ENCODE measurements at places on chromosomes 2 and 18. TPM values are rescaled to one million over a fixed set of nuclear protein-coding genes. Genes with fewer than 3 reads are reported as not detected.

GRCh38 chr2:29744976-29745375 is 176.4 kb downstream of the ALK start:
- no peaks in the 10 kb centered on the region for H3K4me1 ChIP-seq
- H3K36me3 ChIP-seq, result no peaks in the 10 kb centered on the region
- no peak overlapping the region for H3K27ac ChIP-seq
- no peaks in the 10 kb centered on the region for H3K27me3 ChIP-seq
- no peak overlapping the region for H3K4me3 ChIP-seq
- no peak for DNase-seq

DNA sequence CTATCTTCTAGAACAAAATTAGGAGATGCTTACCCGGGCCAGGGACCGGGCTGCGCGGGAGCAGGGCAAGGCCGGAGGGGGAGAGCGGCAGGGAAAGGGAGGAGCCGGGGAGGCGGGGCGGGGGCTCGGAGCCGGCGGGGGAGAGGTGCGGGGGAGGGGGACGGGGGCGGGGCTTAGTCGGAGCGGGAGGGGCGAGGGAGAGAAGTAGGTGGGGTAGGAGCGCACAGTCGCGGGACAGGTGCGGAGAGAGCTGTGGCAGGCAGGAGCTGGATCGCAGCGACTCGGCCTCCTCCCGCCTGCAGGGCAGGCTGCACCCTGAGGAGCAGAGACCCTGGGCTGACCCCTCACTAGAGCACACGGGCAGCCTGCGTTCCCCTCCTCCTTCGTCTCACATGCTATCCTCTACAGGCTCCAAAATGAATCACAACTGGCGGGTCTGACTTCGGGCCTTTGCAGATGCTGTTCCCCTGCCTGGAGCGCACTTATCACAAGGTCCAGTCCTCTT is 290.3 kb downstream of the CELF4 start:
- no peaks in the 10 kb centered on the region for H3K36me3 ChIP-seq
- DNase-seq, result no peak
- no peak overlapping the region for H3K4me3 ChIP-seq
- no peak overlapping the region for H3K27ac ChIP-seq
- no peaks in the 10 kb centered on the region for H3K4me1 ChIP-seq

GRCh38 chr2:46334389-46335271 is 37.4 kb downstream of the EPAS1 start:
- H3K4me1 ChIP-seq, result peaks cover 7% of the 10 kb centered on the region
- no peaks in the 10 kb centered on the region for H3K36me3 ChIP-seq
- H3K4me3 ChIP-seq, result no peak overlapping the region
- H3K27me3 ChIP-seq, result no peaks in the 10 kb centered on the region
- peak; percentile 14 for DNase-seq
- no peak overlapping the region for H3K27ac ChIP-seq

DNA sequence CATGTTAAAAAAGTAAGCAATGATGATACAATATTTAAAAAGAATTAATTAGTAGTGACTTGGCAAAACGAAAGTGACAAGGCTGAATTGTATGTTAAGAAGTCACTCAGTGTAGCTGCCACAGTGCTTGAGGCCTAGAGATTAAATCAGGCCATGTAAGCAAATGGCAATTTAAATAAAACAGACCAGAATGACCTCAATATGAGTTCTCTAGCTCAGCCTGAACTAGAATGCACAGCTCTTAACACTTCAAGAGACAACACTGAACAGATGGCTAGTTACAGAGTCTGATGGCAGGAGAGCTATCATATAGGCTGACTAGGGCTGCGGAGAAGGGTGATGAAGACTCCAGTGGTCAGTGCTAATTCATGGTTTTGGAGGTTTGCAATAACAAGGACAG is 117.9 kb upstream of the ZBTB14 start:
- H3K27me3 ChIP-seq, result no peaks in the 10 kb centered on the region
- no peak for DNase-seq
- H3K4me3 ChIP-seq, result no peak overlapping the region
- no peak overlapping the region for H3K27ac ChIP-seq

GRCh38 chr2:239109041-239109927 is 261.4 kb downstream of the TWIST2 start:
- DNase-seq, result no peak
- no peak overlapping the region for H3K4me3 ChIP-seq
- no peaks in the 10 kb centered on the region for H3K36me3 ChIP-seq

DNA sequence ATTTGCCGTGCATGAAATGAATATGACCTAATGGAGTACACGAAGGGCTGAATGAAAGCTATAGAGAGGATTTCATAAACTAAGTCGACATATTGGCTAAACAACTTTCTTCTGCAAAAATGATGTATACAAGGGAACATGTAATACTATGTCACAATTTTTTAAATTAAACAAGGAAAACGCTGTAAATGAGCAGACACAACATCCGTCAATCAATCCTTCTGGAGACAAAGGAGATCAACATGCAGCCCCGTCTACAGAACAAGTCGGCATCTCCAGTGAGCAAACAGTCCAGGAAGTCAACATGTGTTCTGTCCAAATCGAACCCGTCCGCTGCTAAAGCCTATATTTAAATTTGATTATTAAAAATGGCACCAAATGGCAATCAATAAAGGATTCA is 180.8 kb downstream of the TCF4 start:
- no peaks in the 10 kb centered on the region for H3K36me3 ChIP-seq
- no peak overlapping the region for H3K27ac ChIP-seq
- no peak for DNase-seq
- H3K27me3 ChIP-seq, result no peaks in the 10 kb centered on the region
- no peak overlapping the region for H3K4me3 ChIP-seq

GRCh38 chr2:32652555-32653209 is 24.8 kb downstream of the TTC27 start:
- H3K4me3 ChIP-seq, result no peak overlapping the region
- H3K36me3 ChIP-seq, result peaks cover 6% of the 10 kb centered on the region
- H3K27me3 ChIP-seq, result no peaks in the 10 kb centered on the region
- no peak overlapping the region for H3K27ac ChIP-seq

- H3K4me1 ChIP-seq, result no peaks in the 10 kb centered on the region
- H3K27me3 ChIP-seq, result no peaks in the 10 kb centered on the region
- no peaks in the 10 kb centered on the region for H3K36me3 ChIP-seq
- no peak overlapping the region for H3K4me3 ChIP-seq
These were observed 417.7 kb upstream of the GYPC start for GRCh38 chr2:126238251-126238650.

DNA sequence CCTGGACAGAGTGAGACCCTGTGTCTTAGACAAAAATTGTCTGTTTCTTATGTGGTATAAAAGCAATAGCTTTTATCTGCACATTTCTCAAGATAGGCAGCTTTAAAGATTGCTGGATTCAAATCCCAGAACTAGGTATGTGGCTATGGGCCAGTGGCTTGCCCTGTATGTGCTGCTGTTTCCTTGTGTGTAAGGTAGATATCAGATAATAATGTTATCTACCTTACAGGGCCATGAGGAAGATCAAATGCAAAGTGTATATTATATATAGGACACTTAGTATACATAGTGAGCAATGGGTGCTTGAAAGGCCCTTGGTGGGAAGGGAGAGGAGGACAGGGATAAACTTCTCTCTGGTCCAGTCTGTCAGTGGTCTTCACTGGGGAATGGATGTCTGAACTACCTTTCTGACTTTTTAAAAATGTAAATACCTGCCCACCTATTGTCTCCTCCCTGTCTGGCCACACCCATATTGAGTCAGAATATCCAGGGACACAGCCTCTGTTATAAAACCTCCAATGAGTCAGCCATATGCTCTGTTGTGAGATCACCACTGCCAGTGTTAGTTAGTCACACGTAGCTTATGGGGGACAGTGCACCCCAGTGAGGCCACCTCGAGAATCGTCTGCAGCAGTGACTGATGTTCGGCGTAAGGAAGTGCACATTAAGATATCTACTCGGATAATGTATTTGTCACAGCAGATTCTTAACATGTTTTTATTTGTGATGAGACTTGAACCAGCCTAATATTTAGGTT is 383.4 kb downstream of the PTPRM start:
- no peaks in the 10 kb centered on the region for H3K27me3 ChIP-seq
- H3K36me3 ChIP-seq, result no peaks in the 10 kb centered on the region
- no peak overlapping the region for H3K27ac ChIP-seq
- H3K4me1 ChIP-seq, result peaks cover 37% of the 10 kb centered on the region
- H3K4me3 ChIP-seq, result no peak overlapping the region

- H3K4me1 ChIP-seq, result no peaks in the 10 kb centered on the region
- no peaks in the 10 kb centered on the region for H3K27me3 ChIP-seq
- H3K27ac ChIP-seq, result peak within 1 kb of the TSS; percentile 79
- no peak within 1 kb of the TSS for H3K4me3 ChIP-seq
- peak; percentile 59 for DNase-seq
These were observed at the start of gene ARHGAP25 for GRCh38 chr2:68734688-68735525. Gene ARHGAP25, plus strand, starts transcription at chr2:68734811. Its CDS starts 389 bp downstream, at chr2:68735200.

DNA sequence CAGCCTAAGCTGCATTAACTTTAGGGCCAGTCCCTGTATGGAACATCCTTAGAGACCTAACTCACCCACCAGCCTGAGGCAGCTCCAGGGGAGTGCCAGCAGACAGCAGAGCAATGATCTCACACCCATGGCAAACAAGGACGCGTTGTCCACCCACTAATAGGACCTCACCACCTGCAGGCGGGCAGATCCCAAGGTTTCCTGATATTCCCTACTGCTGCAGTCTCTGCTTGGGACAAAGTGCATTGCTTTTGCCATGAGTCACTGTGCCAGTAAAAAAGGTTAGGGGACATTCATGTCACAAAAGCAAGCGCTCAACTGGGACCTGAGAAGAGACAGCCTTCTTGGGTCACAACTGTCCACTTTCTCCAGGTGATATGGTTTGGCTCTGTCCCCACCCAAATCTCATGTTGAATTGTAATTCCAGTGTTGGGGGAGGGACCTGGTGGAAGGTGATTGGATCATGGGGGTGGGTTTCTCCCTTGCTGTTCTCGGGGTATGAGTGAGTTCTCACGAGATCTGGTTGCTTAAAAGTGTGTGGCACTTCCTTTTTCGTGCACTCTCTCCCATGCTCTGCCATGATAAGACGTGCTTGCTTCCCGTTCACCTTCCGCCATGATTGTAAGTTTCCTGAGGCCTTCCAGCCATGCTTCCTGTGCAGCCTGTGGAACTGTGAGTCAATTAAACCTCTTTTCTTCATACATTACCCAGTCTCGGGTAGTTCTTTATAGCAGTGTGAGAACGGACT is 160.2 kb downstream of the MIB1 start:
- no peaks in the 10 kb centered on the region for H3K36me3 ChIP-seq
- H3K4me1 ChIP-seq, result peaks cover 11% of the 10 kb centered on the region
- H3K27ac ChIP-seq, result no peak overlapping the region
- no peak for DNase-seq

DNA sequence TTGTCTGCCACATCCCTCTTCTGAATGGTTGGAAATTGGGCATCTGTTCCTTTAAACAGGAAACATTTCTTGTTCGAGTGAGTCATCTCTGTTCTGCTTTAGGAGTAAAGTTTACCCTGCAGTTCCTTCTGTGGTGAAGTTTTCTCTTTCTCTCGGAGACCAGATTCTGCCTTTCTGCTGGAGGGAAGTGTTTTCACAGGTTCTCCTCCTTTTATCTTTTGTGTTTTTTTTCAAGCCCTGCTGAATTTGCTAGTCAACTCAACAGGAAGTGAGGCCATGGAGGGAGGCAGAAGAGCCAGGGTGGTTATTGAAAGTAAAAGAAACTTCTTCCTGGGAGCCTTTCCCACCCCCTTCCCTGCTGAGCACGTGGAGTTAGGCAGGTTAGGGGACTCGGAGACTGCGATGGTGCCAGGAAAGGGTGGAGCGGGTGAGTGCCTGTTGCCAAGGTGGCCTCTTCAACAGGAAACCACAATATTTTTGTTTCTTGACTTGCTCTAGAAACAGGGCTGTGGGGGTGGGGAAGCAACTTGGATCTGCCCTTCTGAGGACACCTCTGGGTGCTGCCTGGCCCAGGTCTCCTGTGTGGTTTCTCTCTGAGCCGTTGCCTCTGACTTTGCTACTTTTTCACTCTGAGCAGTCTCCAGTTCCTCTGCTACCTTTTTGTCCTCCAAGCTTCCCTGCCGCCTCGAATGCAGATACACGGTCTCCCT is 2.2 kb upstream of the CASP8 start:
- H3K27me3 ChIP-seq, result no peaks in the 10 kb centered on the region
- peaks cover 21% of the 10 kb centered on the region for H3K4me1 ChIP-seq
- H3K4me3 ChIP-seq, result peak overlapping the region; percentile 17
- H3K36me3 ChIP-seq, result no peaks in the 10 kb centered on the region
- peak overlapping the region; percentile 74 for H3K27ac ChIP-seq

DNA sequence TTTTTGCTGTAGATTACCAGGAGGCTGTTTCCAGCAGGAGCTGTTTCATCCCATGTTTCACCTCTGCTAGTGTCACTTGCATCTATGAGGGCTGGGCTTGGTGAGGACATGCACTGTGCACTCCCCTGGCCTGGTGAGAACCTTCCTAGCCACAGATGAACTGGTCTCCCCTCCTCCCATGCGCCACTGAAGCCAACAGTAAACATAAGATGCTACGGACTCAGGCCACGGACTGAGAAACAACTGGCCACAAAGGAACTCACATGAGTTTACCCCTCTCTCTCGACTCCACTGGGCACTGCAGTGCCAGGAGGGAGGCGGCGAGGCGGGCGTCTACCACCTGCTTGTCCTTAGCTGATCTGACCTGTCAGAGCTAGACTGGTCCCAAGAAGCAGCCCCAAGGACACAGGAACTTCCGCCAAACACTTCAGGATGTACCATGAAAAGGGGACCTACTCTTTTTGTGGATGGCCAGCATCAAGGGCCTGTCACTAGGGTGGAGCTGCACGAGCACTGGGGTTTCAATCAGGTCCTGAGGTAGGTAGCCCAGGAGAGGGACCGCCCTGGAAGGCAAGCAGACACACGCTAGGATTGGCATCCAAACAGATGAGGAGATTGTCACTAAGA is 22.8 kb upstream of the HES6 start:
- H3K4me3 ChIP-seq, result no peak overlapping the region
- no peak for DNase-seq
- peak overlapping the region; percentile 61 for H3K27ac ChIP-seq
- H3K27me3 ChIP-seq, result no peaks in the 10 kb centered on the region
- no peaks in the 10 kb centered on the region for H3K36me3 ChIP-seq

- no peak overlapping the region for H3K27ac ChIP-seq
- no peak for DNase-seq
- H3K27me3 ChIP-seq, result no peaks in the 10 kb centered on the region
- H3K4me1 ChIP-seq, result no peaks in the 10 kb centered on the region
- H3K36me3 ChIP-seq, result no peaks in the 10 kb centered on the region
These were observed 217.3 kb upstream of the HS6ST1 start for GRCh38 chr2:128535953-128536352.

TDRD15 gene
- not detected for total RNA-seq

PROC gene
- total RNA-seq, result not detected

MRPS9 gene
- total RNA-seq, result 34.3 TPM

NLRC4 gene
- 3.2 TPM for total RNA-seq

INHA gene
- total RNA-seq, result 135 TPM

EMILIN1 gene
- total RNA-seq, result 115 TPM

CUL3 gene
- 40.5 TPM for total RNA-seq

SLC9A4 gene
- not detected for total RNA-seq
